Immature natural killer cell (primary cell): ENCODE measurements at places on chromosomes 11 and 22. TPM values are rescaled to one million over a fixed set of nuclear protein-coding genes. Genes with fewer than 3 reads are reported as not detected.

Gene OLFML1
- polyA plus RNA-seq: not detected

DNA sequence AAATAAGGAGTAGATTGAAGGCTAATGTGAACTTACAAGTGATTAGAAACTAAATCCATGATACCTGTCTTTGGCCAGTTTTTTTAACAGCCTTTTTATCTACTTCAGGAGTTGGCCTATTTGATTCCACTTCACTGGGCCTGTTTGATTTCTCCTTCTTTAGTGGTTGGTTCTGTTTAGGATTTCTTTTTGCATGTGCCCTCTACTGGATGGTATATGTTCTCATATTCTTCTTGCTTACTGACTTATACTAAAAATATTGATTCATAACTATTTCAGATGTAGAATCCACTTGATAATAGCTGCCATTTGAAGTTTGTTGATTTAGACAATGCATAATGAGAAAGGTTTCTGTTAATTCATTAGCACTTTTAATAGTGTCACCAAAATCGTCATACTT lies 53.9 kb downstream of the USP47 start:
- peaks cover 17% of the 10 kb centered on the region for H3K36me3 ChIP-seq
- no peaks in the 10 kb centered on the region for H3K27me3 ChIP-seq
- no peak for DNase-seq
- peaks cover 17% of the 10 kb centered on the region for H3K4me1 ChIP-seq
- no peak overlapping the region for H3K27ac ChIP-seq

DNA sequence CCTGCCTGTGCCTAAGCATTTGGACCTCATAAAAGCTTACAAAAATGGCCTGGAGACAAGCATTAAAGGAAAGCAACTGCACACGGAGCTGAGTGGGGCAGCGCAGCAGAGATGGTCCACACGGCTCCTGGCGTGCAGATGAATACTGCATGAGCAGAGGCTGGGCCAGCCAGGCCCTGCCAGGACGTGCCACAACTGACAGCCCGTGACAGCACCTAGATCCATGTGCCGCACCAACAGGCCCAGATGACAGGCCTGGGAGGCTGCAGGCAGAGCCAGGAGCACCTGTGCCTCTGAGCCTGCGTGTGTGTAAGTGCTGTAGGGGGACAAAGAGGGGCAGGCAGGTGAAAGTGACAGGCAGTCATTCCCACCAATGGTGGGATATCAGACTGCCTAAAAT lies 33.4 kb downstream of the MICAL3 start:
- H3K4me3 ChIP-seq: no peak overlapping the region
- no peak overlapping the region for H3K27ac ChIP-seq
- H3K27me3 ChIP-seq: no peaks in the 10 kb centered on the region

GRCh38 chr11:75716659-75717058 lies 979 bp upstream of the MOGAT2 start:
- no peak overlapping the region for H3K4me3 ChIP-seq
- no peak for DNase-seq
- H3K36me3 ChIP-seq: no peaks in the 10 kb centered on the region
